Activated CD4-positive, alpha-beta memory T cell treated with anti-CD3 and anti-CD28 coated beads for 36 hours (primary cell): ENCODE measurements at places on chromosomes 7 and 10.
A peak's percentile ranks its signal among the peaks of the same experiment; 100 is the strongest.

DNA sequence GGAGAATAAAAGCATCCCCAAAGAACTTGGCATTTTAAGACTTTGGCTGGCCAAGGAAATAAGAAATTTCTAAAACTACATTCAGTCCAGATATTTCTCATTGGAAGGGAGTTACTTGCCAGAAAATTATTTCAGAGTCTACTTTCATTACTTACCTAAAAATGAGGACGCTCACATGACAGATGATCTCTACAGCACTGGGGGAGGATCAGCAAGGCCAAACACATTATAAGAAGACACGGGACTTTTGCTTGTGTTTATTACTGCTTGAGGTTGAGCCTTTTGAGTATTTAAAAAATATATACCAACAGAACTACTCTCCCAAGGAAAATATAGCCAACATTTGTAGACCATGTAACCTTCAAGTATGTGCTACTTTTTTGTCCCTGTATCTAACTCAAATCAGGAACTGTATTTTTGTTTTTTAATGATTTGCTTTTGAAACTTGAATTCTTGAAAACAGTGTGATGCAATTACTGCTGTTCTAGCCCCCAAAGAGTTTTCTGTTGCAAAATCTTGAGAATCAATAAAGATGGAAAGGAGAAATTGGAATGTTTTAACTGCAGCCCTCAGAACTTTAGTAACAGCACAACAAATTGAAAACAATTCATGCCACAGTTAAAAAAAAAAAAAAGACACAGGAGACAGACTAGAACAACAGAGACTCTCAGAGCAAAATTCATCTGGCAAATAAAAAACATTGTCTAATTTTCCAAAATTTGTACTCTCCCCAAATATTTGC, 128.1 kb downstream of the ZNF438 start:
- DNase-seq, result no peak

DNA sequence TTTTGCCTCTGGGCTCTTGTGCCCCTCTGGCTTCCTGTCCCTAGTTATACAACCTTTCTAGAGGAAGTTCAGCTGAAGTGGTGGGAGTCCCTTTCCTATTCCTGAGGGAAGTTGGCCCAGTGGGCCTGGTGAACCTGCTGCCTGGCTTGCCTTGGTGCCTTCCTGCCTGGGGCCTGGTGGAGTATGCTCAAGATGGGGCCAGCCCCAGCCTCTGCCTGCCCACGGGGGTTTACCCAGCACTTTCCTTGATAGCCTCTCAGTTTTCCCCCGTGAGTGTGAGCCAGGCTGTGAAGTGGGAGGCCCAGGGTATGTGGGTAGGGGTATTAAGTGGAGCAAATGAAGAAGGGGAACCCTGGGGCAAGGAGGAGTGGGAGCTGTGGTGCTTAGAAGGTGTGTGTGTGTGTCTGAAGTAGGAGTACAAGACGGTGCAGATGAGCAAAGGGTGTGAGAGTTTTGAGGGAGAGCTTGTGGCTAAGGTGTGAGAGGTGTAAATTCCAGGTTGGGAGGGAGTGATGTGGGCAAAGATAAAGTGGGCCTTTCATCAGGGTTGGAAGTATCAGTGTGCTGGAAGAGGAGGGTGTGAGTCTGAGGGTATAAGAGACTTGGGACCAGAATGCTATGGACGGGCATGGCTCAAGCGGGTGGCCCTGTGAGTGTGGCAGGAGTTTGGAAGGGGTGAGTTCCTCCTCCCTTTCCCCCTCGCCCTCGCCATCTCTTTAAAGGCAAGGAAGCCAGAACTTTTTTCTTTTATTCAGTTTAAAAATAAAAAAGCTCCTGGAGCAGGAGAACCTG, 10.9 kb upstream of the PAX2 start:
- DNase-seq, result no peak

DNA sequence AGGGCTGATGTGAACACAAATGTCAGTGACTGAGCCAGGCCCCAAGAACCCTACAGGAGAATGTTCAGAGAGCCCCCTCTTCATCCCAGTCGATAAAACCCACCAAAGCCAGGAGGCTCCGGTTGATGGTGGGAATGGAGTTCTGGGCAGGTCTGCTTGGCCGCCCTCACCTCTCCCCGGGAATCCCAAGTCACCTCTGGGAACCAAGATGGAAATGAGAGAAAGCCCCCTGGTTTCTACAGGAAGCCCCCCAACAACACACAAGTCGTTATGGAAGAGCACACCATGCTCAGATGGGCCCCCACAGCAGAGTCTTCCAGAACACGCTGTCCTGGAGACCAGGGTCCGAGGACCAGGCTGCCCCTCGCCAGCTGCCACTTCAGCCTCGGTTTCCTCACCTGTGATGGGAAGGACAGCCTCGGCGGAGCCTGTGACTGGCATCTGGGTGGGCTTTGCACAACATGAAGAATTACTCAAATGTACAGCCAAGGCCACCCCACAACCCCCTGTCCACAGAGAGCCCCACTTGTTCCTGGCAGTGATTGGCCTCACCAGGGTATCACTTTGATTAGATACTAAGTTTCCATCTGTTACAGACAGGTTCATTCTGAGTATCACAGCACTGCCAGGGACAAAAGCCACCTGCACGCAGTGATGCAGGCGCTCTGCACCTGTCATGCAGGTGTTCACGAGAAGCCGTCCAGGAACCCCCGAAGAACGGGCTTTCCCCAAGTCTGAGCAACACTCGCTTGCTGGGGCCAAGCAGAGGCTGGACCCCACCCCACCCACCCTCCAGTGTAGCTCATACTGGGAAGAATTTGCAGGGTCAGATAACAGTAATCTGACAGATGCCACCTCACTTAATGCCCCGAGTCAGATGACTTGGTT, 57.6 kb downstream of the MKI67 start:
- DNase-seq, result peak; percentile 15

GRCh38 chr7:81469869-81470723, 299.8 kb downstream of the HGF start:
- peak; percentile 29 for DNase-seq

DNA sequence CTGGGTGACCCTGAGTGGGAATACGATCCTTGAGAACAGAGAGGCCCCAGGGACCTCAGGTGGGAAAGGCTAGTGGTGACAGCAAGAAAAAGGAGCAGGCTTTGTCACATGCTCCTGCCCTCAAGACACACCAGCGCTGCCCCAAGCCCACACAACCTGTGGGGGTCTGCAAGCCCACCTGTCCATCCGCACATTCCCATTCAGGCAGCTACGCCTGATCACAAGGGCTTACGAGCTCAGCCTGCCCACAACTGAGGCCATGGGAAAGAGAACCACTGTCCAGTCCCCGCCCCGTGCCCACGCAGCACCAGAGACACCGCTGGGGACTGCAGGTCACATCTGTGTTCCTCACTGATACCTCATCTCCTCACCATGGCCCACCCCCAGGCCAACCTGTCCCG, 26.7 kb downstream of the EBF3 start:
- no peak for DNase-seq

DNA sequence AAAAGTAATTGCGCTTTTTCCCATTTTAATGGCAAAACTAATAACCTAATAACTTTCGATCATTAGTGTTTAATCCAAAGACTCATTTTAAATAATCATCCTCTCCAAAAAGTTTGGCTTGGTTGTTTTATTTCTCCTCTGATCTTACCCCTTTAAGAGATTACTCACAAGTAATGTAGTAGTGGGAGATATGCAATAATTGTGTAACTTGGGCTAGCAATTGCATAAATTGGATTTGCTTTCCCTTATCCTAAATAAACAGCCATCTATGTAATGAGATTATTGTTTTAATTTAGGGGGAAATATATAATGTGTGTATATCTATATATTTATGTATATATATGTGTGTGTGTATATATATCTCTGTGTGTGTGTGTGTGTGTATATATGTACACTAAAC, 82.5 kb downstream of the RNLS start:
- DNase-seq, result no peak

- no peak for DNase-seq
These were observed 188.5 kb upstream of the PFKP start for GRCh38 chr10:2878818-2879217.

GRCh38 chr7:151428378-151429236, 11.3 kb downstream of the CRYGN start:
- no peak for DNase-seq
